ENCODE measurements at places on chromosomes 7 and 10.

- no peak for DNase-seq
Observed at GRCh38 chr10:127357265-127357664, 160.9 kb upstream of the INSYN2A start.

DNA sequence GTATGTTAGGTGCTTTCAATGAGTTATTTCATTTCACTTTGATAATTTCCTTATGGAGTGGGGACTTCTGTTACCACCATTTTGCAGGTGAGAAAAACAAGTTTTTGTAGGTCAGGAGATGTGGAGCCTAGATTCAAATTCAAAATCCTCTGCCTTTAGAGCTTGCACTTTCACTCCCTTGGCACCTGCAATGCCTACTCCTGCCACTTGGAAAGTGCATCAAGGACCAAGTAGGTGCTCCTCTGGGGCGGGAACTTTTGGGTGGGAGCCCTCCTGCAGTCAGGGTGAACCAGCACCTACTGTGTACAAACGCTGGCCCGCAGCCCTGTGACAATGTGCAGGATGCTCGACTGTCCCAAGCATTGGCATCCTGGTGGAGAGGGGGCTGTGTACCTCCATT is 199.0 kb downstream of the EMX2 start:
- DNase-seq: no peak

DNA sequence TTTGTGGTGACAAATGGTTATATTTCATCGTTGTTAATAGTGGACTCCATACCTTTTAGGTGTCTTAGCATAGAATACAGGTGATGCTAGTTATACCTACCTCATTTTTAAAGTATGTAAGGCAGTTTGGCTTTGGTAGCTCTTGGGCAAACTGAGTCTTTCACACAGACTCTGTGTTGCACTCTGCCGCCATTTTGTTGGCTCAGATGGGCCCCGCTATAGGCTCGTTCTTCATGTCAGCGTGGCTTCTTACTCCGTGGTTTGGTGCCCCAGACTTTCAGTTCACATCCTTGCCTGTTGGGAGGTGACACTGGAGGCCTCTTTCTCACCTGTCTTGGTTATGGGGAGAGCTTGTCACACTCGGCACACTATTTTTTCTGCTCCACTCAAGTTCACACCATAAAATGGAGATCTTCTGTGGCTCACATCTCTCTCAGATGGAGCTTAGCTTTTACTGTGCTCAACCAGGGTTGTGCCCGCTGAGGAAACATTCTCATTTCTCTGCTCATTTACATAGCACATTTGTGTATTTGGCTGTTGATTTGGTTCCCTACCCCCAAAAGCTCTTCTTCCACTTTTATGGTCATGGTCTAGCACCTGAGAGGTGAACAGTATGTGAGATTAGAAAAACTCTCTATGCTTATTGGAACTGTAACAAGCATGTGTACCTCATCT is 178.5 kb downstream of the ARID5B start:
- DNase-seq: peak; percentile 69

- no peak for DNase-seq
Observed at GRCh38 chr7:108408296-108408991, 47.8 kb downstream of the NRCAM start.

GRCh38 chr7:90262438-90262837 is 17.5 kb downstream of the CFAP69 start:
- no peak for DNase-seq

DNA sequence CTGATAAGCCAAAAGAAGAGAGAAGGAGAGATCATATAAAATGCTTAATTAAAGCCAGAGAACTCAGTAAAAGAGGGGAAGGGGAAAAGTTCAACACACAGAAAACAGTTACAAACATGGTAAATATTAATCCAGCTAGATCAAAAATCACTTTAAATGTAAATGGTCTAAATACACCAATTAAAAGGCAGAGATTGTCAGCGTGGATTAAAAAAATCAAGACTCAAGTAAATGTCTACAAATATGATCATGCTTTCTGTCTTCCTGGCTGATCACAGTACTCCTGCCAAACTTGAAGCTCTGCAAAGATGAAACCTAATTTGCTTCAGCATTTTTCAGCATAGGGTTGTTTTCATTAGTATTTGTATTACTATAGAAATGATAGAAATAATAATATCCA is 54.6 kb upstream of the RNF32 start:
- DNase-seq: no peak

GRCh38 chr10:78604286-78604685 is 464.5 kb upstream of the ZMIZ1 start:
- DNase-seq: no peak

DNA sequence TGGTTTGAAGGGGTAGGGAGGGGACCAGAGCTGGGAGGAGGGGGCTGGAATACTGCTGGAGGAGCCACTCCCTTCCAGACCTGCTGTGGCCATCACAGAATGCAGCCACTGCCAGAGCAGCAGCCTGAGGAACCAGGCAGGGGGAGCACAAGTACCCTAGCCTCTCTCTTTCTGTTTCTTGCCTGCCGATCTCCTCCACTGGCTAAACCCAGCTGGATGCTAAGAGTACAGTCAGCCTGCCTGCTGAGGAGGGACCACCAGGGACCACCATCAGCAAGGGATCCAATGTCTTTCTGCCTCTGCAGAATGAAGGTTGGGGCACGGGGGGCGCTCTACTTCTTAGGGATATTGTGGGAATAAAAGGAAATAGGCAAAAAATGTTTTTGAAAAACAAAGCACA is 4.7 kb downstream of the BLVRA start:
- DNase-seq: no peak

GRCh38 chr10:5921746-5922145 is 31.7 kb downstream of the FBH1 start:
- no peak for DNase-seq

GRCh38 chr7:81638198-81638597 is 131.6 kb downstream of the HGF start:
- no peak for DNase-seq

DNA sequence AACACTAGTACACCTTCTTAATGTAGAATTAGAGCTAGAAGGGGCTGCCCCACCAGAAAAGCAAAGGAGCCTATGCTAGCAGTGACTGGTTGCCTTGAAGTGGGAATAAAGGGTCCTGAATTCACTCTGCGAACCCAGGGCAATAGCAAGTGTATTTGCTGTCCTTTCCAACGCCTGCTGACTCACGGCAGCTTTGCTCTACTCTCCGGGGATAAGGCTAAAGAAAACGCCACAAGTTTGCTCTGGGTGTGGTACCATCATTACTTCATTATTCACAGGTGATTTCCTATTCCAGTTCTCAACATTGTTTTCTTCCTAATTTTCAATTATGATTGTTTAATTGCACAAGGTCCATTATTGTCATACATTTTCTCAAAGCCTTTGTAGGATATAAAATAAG is 220.5 kb upstream of the AOAH start:
- DNase-seq: no peak

GRCh38 chr7:30193336-30193943 is 58.7 kb downstream of the MTURN start:
- DNase-seq: no peak

DNA sequence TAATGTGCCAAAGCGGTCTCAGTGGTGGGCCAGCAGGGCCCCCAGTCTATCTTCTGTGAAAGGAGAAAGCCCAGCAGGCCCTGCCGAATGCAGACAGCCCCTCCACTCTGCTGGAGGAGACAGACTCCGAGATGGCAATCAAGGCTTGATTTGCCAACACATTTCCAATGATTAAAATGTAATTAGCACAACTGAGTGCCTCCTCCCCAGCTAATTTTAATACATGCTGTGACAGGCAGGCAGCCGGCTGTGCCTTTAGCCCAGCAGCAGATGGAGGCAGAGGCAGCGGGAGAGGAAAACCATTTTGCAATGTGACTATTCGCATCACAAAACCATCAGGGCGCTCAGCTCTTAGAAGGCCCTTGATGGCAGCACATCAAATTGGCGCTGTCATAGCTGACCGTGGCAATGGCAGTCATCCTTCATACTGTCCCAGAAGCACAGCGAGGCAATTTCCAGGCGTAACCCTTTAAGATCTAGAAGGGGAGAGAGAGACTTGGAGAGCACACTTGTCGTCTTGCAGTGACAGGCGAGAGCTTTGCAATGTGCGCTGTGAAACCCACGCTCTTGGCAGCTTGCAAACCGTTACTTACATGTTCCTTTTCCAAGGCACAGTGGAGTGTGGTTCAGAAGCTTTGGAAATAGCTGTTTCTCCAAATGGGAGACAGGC is 714.8 kb upstream of the GALNT17 start:
- no peak for DNase-seq
